ENCODE measurements at places on chromosomes 5 and 9.

DNA sequence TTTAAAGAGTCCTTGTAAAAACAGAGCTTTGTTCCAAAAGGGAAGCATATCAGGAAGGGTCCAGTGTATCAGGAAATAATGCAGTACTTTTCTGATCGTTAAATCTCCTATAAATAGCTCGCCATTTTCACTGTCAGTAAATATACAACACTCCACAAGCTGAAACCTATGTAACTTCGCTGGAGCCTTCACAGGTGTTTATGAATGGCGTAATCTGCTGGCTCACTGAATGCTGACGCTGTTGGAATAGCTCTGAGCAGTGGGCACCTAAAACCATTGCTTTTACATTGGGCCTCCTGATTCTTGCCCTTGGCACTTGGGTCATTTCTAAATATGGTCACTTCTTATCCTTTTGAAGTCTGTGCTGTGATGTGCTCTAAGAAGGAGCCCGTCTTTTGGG, 4.3 kb downstream of the SHC3 start:
- DNase-seq, result no peak

DNA sequence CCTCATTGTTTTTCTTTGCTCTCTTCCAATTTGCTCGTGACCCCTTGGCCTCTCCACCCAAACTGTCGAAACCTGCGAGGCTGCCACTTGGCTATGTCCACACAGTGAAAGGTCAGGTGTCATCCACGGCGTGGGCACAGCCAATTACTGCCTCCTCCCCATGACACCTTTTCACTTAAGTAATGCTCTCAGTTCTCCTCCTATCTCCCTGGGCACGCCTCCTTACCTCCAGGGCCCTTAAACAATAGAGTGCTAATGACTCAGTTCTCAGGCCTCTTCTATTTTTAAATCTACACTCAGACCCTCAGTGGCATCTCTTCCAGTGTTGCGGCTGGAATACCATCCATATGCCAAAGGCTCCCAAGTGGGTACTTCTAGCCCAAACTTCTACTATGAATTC, 256.8 kb downstream of the ROR2 start:
- no peak for DNase-seq

- peak; percentile 2 for DNase-seq
Observed at GRCh38 chr9:123658792-123659191, 271.1 kb downstream of the DENND1A start.

DNA sequence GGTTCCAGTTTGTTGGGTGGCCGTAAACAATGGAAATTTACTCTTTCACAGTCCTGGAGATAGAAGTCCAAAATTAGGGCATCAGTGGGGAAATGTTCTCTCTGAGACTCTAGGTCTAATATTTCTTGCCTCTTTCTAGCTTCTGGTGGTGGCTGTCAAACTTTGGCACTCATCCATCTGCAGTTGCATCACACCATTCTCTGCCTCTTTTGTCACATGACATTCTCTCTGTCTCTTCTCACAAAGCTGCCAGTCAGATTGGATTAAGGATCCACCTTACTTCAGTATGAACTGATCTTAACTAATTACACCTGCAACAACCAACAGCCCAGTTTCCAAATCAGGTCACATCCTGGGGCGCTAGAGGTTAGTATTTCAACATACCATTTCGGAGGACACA, 222.9 kb upstream of the FTMT start:
- DNase-seq, result no peak

- DNase-seq, result no peak
Observed at GRCh38 chr5:44388321-44389089, 715 bp downstream of the FGF10 start.

GRCh38 chr9:114785866-114786650, 19.8 kb downstream of the TNFSF15 start:
- DNase-seq, result no peak

DNA sequence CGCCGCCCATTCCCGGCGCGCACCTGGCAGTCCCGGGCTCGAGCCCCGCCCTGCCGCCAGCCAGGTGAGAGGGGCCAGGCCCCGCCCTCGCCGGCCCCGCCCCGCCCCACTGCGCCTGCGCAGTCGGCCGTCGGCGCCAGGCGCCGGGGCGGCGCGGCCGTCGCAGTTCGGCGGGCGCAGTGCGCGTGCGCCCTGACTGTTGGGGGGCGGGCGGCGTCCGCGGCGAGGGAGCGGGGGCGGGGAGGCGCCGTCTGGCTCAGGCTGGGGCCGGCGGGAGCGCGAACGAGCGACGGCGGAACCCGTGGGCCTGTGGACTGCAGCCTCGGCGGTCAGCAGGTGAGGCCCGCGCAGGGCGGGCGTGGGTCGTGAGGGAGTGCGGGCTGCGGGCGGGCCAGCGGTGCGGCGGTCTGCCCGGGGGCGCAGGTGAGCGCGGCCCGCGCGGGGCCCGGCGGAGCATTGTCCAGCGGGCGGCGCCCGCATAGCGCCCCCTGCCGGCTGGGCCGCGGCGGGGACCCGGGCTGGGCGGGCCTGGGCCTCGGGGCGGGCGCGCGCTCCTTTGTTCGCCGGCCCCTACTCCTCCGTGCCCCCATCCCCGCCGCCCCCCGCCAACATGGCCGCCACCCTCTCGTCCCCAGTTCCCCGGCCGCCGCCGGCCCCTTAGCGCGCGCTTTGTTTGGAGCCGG, at the start of gene SPIN1:
Gene SPIN1 (plus strand): TSS at position 242 of the 683 bp plus-strand sequence. CDS start 38,096 bp downstream, outside the sequence.
- DNase-seq, result peak; percentile 76

- no peak for DNase-seq
Observed at GRCh38 chr5:41637424-41637823, 127.0 kb upstream of the PLCXD3 start.

DNA sequence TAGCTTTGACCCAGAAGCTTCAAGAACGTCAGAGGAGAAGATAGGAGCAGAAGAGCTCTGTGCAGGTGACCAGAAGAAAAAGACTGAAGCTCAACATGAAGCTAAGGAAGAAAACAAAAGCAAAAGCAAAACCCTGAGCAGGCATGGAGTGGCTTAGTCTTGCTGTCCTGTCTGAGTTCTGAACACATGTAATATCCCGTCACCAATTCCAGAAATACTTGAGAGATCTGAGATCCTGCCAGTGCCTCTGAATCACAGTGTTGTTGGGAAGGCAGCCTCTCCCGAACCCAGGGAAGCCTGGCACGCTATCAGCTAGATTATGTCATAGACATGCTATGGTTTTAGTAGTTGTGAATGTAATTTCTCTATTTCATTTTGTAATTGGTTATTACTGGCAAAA, 235.7 kb downstream of the ICE1 start:
- peak; percentile 61 for DNase-seq

- no peak for DNase-seq
Observed at GRCh38 chr9:126981218-126981617, 66.6 kb downstream of the RALGPS1 start.

DNA sequence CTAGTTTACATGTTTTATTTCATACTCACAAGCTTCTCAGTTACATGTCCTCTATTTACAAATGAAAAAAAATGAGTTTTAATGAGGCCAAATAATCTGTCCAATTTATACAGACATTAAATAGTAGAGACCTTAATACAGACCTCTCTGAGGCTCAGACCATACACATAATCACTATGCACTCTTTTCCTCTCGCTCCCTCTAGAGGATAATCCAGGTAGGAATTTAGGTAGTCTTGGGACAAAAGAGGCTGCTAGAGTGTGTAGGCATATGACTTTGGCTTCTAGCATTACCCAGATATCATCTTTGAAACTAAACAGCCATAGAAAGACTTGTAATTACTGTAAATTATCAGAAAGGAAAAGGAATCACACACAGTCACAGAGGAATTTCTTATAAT, 444.7 kb downstream of the HINT1 start:
- DNase-seq, result peak; percentile 85

GRCh38 chr5:179618923-179619554, 4.4 kb downstream of the HNRNPH1 start:
- no peak for DNase-seq

DNA sequence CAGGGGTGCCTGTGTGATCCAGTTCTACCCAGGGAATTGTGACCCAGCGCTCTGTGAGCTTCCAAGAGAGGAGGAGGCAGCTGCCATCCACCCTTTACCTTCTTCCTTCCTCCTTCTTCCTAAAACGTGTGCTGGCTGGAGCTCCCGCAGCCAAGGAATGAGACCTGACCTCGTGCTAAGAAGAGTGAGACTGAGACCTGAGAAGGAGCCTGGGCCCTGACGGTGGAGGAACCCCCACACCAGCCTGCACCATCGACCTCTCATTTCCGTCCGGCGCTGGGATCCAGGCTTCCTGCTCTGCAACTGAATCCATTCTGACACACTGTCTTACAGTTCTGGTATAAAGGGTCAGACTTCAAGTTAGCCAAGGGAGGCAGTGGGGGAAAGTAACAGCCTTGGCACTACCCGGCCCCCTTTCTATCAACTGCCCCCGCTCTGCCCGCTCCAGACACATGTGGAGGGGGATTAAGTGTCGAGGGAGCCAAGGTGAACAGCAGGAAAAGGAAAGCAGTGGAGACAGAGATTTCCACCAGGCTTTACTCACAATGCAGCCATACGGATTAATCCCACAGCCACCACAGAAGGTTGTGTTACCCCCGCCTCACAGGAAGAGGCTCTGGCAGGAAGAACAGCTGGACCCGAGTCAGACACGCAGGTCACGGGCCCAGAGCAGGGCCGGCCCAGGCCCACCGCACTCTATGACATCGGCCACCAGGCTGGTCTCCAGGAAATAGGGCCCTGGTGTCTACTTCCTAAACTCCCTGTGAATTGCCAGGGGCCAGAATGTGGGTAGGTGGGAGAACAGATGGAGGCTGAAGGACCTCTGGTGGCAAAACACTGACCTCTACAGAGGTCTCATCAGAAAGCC, 15.8 kb downstream of the MGAT1 start:
- no peak for DNase-seq

DNA sequence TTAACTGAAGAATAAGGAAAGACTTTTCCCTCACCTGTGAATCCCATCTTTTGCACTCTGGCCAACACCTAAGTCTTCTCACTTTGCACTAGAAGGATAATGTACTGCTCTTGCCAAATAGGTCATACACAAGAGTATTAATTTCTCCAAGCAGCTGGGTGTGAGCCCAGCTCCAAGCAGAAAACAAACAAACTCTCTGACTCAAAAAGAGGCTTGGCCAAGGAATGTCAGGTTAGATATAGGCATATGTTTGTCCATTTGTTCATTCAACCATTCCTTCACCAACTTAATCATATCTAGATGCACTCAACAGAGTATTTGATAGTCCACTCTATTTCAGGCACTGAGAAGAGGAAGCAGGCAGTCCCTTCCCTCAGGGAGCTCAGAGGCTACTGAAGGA, 84.4 kb downstream of the HTR4 start:
- DNase-seq, result peak; percentile 73

DNA sequence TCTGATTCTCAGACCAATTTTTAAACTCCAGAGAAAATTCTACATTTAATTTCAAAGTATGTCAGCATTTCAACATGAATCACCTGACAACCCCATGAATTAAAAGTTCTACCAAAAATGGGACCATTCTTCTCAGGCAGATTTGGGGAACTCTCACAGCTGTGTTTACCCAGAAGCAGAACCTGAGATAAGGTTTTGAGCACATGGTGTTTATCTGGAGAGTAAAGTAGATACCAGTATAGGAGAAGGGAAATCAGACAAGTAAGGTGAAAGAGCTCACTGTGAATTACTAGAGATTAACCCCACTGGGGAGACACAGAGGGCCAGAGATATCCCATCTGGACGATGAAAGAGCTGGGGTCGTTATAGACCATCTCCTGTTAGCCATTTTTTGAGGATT, 729.1 kb downstream of the DNAH5 start:
- DNase-seq, result no peak

GRCh38 chr5:102866237-102866600, 111.1 kb downstream of the PAM start:
- DNase-seq, result peak; percentile 31
